ENCODE measurements at places on chromosomes 4 and X.

DNA sequence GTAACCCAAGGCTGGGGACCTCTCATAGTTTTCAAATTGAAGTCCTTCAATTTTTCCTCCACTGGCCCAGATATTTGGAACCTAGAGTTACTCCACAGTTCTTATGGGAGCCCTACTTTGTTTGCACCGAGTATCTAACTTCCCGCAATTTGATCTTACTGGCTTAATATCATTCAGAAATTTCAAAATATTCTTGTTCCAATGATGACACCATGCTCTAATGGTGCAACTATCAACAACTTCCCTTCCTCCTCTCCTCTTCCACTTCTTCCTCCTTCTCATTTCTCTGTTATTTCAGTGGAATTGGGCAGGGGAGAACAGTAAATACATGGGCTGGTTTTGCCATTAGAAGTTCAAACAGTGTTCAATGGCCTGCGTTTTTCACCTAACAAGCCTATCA lies 20.2 kb downstream of the PDCL2 start:
- DNase-seq = no peak

GRCh38 chr4:85607624-85608023 lies 132.7 kb downstream of the ARHGAP24 start:
- no peak for DNase-seq

DNA sequence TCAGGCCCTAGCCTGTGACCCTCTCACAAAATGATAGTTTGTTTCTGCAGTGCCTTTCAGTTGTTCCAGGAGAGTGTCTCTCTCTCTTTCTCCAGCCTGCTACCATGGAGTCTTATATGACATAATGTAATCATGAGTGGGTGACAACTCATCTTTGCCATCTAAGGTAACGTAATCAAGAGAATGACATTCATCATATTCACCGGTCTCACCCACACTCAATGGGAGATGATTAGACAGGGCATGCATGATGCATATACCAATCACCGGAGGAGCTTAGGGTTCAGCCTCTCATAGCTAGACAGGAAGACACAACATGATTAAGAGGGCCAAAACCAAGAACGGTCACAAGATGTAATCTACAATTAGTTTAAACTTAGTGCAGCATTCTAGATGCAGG lies 97.1 kb upstream of the FAM9B start:
- DNase-seq = no peak

GRCh38 chr4:184427687-184428086 lies 46.7 kb downstream of the IRF2 start:
- no peak for DNase-seq

DNA sequence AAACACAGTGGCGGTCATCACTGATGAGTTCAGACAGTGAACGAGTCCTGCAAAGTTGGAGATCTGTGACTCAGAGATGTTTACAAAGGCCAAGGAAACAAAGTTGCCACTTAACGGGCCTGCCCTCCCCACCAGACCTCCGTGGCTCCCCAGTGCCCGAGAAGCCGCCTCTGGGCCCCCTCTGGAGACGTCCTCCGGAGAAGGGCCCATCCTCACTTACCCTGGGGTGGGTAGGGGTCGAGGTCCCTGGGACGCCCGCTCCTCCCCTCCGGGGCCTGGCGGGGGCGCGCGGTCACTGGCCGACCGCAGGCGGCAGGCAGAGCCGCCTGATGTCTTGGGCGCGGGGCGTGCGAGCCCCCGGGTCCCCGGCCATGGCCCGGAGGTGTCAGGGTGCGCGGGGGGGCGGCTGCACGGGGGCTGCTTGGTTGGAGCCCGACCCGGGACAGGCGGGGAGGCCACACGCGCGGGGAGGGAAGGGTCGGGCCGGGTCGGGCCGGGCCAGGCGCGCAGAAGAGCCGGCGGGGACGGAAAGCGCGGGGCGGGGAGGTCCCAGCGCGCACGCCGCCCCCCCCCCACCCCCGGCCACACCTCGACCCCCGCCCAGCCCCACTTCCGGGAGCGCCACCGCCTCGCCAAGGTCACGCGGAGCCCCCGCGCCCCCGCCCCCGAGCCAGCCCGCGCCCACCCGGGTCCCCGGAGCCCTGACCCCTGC lies 529 bp downstream of the DHRSX start:
- no peak for DNase-seq

- no peak for DNase-seq
These were observed 103.5 kb upstream of the STOX2 start for GRCh38 chr4:183801457-183802165.

GRCh38 chrX:2516623-2517022 lies 15.8 kb upstream of the DHRSX start:
- DNase-seq = no peak

DNA sequence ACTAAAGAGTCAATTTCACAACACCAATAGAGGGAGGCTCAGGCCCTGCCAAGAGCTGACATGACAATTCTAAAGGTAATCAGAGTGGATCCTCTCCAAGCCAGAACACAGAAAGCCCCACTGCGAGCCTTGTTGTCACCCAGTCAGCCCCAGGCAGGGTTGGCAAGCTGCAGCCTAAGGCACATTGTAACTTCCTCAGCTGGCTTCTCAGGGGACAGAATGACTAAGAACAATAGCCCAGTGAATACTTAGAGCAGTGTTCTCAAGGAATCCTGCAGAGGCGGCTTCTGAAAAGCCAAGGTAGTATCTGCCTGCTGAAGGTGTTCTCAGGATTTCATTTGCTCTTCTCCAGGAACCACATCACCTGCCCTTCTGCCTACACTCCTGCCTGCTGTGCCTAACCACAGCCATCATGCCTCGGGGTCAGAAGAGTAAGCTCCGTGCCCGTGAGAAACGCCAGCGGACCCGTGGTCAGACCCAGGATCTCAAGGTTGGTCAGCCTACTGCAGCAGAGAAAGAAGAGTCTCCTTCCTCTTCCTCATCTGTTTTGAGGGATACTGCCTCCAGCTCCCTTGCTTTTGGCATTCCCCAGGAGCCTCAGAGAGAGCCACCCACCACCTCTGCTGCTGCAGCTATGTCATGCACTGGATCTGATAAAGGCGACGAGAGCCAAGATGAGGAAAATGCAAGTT lies at the start of gene MAGEB4:
Gene MAGEB4, plus strand, starts transcription at position 277 of the 692 bp plus-strand sequence. Its CDS starts 136 bp downstream, at position 413.
- no peak for DNase-seq

GRCh38 chrX:12911122-12911470 lies 4.7 kb downstream of the TLR8 start:
- DNase-seq = no peak

- no peak for DNase-seq
These were observed 86.0 kb downstream of the RTL5 start for GRCh38 chrX:72045552-72046277.

GRCh38 chrX:94288972-94289371 lies 615.0 kb downstream of the FAM133A start:
- DNase-seq = no peak

GRCh38 chr4:69748173-69748572 lies 12.2 kb downstream of the SULT1B1 start:
- DNase-seq = no peak

- DNase-seq = no peak
These were observed 30.0 kb downstream of the C4orf50 start for GRCh38 chr4:5988086-5988845.

GRCh38 chr4:95693594-95693993 lies 144.8 kb upstream of the UNC5C start:
- DNase-seq = no peak

DNA sequence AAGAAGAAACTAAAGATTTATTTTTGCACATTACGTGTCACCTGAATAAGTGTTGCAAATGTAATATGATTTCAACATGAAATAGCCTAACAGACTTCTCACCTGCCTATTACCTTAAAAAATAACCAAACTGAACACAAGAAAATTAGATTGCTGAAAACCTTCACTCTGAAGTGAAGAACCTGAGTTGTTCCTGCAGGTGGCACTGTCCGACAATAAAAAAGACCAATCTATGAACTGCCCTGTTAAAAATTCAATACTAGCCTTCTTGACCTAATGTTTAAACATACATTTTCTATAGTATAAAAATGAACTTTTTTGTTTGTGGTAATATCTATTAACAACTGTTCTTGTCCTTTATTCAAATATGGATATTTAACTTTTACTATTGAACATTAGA lies 69.2 kb upstream of the PNPLA4 start:
- no peak for DNase-seq

GRCh38 chrX:46374371-46374770 lies 170.8 kb downstream of the ZNF674 start:
- no peak for DNase-seq

GRCh38 chr4:20617678-20618396 lies 82.4 kb upstream of the PACRGL start:
- no peak for DNase-seq

GRCh38 chr4:99754756-99755155 lies 61.9 kb upstream of the DAPP1 start:
- DNase-seq = no peak

GRCh38 chrX:33589316-33589715 lies 378.0 kb upstream of the DMD start:
- no peak for DNase-seq

GRCh38 chrX:110992611-110993010 lies 103.4 kb upstream of the PAK3 start:
- DNase-seq = no peak

GRCh38 chrX:152817078-152817764 lies 13.3 kb downstream of the CETN2 start:
- no peak for DNase-seq

DNA sequence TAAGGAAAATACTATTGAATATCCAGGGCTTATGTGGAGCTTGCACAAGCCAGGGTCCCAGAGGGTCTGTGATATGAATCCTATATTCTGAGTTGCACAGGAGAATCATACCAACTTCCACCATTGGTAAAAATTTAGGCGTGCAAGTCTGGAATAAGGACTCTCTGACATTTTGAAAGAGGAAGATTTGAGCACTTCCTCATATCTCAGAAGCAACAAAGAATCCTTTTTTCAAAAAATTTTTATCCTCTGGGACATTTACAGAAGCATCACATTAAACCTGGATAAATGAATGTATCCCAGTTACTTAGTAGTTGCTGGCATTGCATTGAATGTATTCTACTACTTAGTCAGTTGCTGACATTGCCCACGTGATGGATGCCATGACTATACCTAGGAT lies 24.2 kb upstream of the CAMK2D start:
- no peak for DNase-seq

Data from activated T-helper 1 cell treated with Interleukin-2 at 50 U/mL for 16 hours (primary cell).